Naive thymus-derived CD4-positive, alpha-beta T cell (primary cell): ENCODE measurements at places on chromosomes 3 and 15. TPM values are rescaled to one million over a fixed set of nuclear protein-coding genes. Genes with fewer than 3 reads are reported as not detected.

- H3K4me3 ChIP-seq = no peak overlapping the region
- no peaks in the 10 kb centered on the region for H3K27me3 ChIP-seq
- no peak for DNase-seq
- no peaks in the 10 kb centered on the region for H3K4me1 ChIP-seq
- no peak overlapping the region for H3K27ac ChIP-seq
- H3K36me3 ChIP-seq = no peaks in the 10 kb centered on the region
Measured at GRCh38 chr3:32755761-32756160, 62.0 kb upstream of the TRIM71 start.

DNA sequence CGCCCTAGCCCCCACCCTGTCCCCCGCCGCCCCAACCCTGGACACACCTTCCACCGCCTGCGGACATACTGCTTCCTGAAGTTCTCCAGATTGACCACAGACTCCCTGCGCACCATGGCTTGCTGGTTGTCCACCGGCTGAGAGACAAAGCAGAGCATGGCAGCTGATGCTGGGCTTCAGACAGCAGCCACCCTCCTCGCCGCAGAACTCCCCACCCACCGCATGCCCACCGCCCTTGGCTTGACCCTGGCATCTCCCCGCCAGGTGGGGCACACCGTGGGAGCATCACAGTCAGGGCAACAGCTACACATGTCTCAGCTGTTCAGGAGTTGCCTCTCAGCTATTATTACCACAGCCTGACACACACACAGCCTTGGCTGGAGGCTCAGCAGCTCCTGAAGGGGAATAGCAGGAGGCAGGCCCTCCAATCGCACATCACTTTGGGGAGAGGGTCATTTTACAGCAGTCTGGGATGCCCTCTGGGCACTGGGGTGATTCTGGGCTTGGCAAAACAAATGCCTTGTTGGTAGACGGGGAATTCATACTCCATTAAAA, 78.4 kb upstream of the HERC1 start:
- no peak overlapping the region for H3K27ac ChIP-seq
- no peak for DNase-seq
- H3K4me3 ChIP-seq = no peak overlapping the region
- no peaks in the 10 kb centered on the region for H3K36me3 ChIP-seq
- no peaks in the 10 kb centered on the region for H3K27me3 ChIP-seq

- no peaks in the 10 kb centered on the region for H3K36me3 ChIP-seq
- H3K27me3 ChIP-seq = no peaks in the 10 kb centered on the region
- H3K27ac ChIP-seq = peak overlapping the region; percentile 58
- no peaks in the 10 kb centered on the region for H3K4me1 ChIP-seq
Measured at GRCh38 chr3:179026636-179027035, 45.0 kb downstream of the ZMAT3 start.

DNA sequence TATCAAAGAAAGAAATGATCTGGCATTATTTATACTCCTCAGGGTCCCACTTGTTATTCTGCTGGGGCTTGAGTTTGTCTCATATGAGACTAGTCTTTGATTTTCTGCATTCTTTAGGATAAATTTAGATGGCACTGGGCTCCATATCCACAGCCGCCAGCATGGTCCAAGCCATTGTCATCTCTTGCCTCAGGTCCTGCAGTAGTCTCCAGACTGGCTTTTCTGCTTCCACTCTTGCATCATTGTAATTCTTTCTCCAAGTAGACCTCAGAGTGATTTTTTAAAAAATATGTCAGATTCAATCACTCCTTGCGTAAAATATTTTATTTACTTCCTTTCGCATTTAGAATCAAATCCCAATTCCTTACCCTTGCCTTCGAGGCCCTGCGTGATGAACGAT, 50.4 kb upstream of the ST3GAL6 start:
- no peaks in the 10 kb centered on the region for H3K4me1 ChIP-seq
- no peak for DNase-seq
- H3K27ac ChIP-seq = no peak overlapping the region
- no peak overlapping the region for H3K4me3 ChIP-seq
- no peaks in the 10 kb centered on the region for H3K36me3 ChIP-seq

GRCh38 chr3:29271475-29271874, 9.4 kb upstream of the RBMS3 start:
- no peaks in the 10 kb centered on the region for H3K27me3 ChIP-seq
- no peak for DNase-seq
- no peaks in the 10 kb centered on the region for H3K4me1 ChIP-seq

GRCh38 chr3:31661993-31662670, 129.4 kb downstream of the STT3B start:
- no peak for DNase-seq
- no peak overlapping the region for H3K4me3 ChIP-seq
- H3K27ac ChIP-seq = no peak overlapping the region
- H3K27me3 ChIP-seq = no peaks in the 10 kb centered on the region

DNA sequence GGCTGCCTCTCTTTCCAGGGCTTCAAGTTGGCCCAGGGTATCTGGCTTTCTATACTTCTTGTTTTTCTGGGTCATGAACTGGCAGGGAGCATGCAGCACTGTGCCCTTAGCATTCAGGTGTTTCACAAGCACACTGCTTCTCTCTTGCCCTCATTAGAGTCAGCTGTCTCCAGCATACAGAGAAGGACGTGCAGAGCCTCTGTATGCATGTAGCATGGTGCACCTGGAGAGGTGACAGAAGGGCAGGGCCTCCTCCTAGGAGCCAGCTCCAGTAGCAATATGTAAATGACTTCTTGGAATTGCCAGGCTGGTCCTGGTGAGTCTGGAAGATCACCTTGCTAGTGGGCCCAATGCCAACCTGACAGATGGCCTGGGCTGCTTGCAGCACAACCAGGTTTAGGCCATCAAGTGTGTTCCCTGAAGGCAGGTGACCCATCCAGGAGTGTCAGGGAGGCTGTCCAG, 44.8 kb upstream of the ATP2C1 start:
- peaks cover 8% of the 10 kb centered on the region for H3K4me1 ChIP-seq
- H3K36me3 ChIP-seq = no peaks in the 10 kb centered on the region
- H3K27ac ChIP-seq = no peak overlapping the region
- no peaks in the 10 kb centered on the region for H3K27me3 ChIP-seq
- H3K4me3 ChIP-seq = no peak overlapping the region

- H3K27me3 ChIP-seq = peaks cover 3% of the 10 kb centered on the region
- H3K4me1 ChIP-seq = peaks cover 3% of the 10 kb centered on the region
- H3K4me3 ChIP-seq = no peak overlapping the region
- no peaks in the 10 kb centered on the region for H3K36me3 ChIP-seq
- no peak for DNase-seq
- H3K27ac ChIP-seq = no peak overlapping the region
Measured at GRCh38 chr3:137771401-137772213, 7.5 kb downstream of the SOX14 start.

- H3K4me1 ChIP-seq = no peaks in the 10 kb centered on the region
- DNase-seq = no peak
- no peak overlapping the region for H3K27ac ChIP-seq
- H3K27me3 ChIP-seq = no peaks in the 10 kb centered on the region
Measured at GRCh38 chr3:170572665-170573253, 13.1 kb downstream of the SLC7A14 start.

DNA sequence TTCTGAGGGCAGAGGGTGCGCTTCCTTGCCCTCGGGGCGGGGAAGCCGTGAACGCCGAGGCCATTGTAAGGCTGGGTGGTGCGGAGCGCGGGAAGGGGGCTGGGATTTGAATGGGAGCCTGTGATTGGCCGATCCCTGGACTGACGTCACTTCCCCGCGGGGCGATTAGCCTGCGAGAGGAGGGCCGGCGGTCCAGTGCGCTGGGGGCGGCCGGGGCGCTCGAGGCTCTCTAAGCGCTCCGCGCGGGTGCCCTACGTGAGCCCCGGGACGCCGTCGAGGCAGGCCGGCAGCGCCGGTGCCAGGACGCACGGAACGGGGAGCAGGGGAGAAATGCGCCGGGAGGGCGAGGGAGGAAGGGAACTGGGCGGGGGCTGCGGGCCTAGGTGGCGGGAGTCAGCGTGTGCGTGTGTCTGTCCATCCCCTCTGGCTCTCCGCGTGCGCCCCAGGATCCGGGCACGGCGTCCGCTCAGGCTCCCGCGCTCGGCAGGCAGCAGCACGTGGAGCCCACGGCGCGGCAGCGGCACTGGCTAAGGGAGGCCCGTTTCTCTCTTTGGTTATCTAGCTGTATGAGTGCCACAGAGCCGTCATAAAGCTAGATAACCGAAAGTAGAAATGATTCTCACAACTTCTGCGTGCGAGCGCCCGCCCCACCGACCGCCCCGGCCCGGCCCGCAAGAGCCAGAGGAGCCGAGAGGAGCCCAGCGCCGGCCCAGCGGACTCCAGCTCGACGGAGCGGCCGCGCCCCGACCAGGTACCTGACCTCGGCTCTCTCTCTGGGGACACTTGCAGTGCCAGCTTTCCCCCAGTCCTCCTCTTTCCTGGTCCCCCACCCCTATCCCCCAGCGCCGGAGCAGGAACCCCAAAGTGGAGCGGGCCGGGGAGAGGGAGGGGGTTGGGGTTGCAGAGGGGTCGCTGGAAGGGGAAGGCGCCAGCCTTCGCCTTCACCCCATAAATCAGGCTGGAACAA, 33.1 kb upstream of the POLG start:
- no peaks in the 10 kb centered on the region for H3K4me1 ChIP-seq
- no peaks in the 10 kb centered on the region for H3K36me3 ChIP-seq
- H3K4me3 ChIP-seq = no peak overlapping the region
- no peak for DNase-seq

DNA sequence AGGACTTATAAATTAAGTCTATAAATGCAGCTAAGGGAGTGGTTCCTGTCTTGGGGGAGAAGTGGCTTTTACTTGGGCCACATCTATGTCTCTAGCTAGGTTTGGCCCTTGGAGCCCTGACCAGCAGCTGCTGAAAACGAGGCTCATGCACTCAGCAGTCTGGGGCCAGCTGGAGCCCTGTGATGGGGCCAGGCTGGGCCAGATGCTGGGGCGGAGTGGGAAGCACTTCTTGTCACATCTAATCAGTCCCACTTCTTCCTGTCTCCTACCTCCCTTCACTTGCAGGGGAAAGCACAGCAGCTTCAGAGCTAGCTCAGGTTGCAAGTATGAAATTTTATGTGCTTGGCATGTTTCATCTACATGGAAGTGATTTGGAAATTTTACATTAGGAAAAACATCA, 209.9 kb upstream of the ROPN1 start:
- H3K4me1 ChIP-seq = no peaks in the 10 kb centered on the region
- no peak overlapping the region for H3K27ac ChIP-seq
- no peaks in the 10 kb centered on the region for H3K27me3 ChIP-seq
- no peak for DNase-seq

- DNase-seq = no peak
- no peak overlapping the region for H3K4me3 ChIP-seq
- no peaks in the 10 kb centered on the region for H3K36me3 ChIP-seq
- no peak overlapping the region for H3K27ac ChIP-seq
Measured at GRCh38 chr3:144200466-144200865, 228.8 kb downstream of the DIPK2A start.

Gene ZNF774
- total RNA-seq = 1.5 TPM

Gene IL17RE
- total RNA-seq = 0.19 TPM

DNA sequence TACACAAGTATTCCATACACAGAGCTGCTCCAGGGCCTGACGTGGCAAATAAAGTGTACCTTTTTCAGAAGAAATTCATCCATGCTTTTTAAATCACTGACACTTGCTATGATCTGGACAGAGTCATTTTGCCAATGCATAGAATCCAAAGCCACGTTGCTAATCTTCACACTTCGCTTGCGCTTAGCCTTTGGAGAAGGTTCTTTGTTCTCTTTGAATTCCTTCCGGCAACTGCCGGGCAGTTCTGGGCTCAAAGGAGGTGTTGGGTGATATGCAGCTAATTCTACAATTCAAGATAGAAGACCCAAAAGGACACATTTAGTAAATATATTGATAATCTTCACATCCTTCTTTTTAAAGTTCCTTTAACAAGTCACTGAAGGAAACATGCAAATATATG, 69.9 kb downstream of the NR2E3 start:
- no peaks in the 10 kb centered on the region for H3K27me3 ChIP-seq
- no peak overlapping the region for H3K27ac ChIP-seq
- H3K4me1 ChIP-seq = no peaks in the 10 kb centered on the region
- no peak for DNase-seq
- no peak overlapping the region for H3K4me3 ChIP-seq

Gene EXOG
- 20.4 TPM for total RNA-seq

GRCh38 chr15:79113831-79114230, 23.3 kb upstream of the RASGRF1 start:
- no peaks in the 10 kb centered on the region for H3K36me3 ChIP-seq
- H3K27ac ChIP-seq = no peak overlapping the region
- H3K4me3 ChIP-seq = no peak overlapping the region
- no peaks in the 10 kb centered on the region for H3K4me1 ChIP-seq
- H3K27me3 ChIP-seq = no peaks in the 10 kb centered on the region

Gene TM6SF1
- 1.3 TPM for total RNA-seq

Gene CSPG5
- not detected for total RNA-seq

GRCh38 chr3:143016321-143016972, 15.1 kb downstream of the U2SURP start:
- H3K36me3 ChIP-seq = peaks cover 20% of the 10 kb centered on the region
- no peaks in the 10 kb centered on the region for H3K4me1 ChIP-seq
- no peaks in the 10 kb centered on the region for H3K27me3 ChIP-seq
- no peak overlapping the region for H3K27ac ChIP-seq

- no peaks in the 10 kb centered on the region for H3K27me3 ChIP-seq
- H3K36me3 ChIP-seq = no peaks in the 10 kb centered on the region
- H3K4me1 ChIP-seq = no peaks in the 10 kb centered on the region
- H3K4me3 ChIP-seq = no peak overlapping the region
- no peak for DNase-seq
Measured at GRCh38 chr3:28949580-28949979, 331.3 kb upstream of the RBMS3 start.

GRCh38 chr3:195872800-195873199, 35.6 kb downstream of the TNK2 start:
- no peak overlapping the region for H3K27ac ChIP-seq
- DNase-seq = no peak
- H3K4me1 ChIP-seq = no peaks in the 10 kb centered on the region
- H3K36me3 ChIP-seq = peaks cover 90% of the 10 kb centered on the region
- H3K4me3 ChIP-seq = no peak overlapping the region
- H3K27me3 ChIP-seq = no peaks in the 10 kb centered on the region

- DNase-seq = no peak
- peaks cover 32% of the 10 kb centered on the region for H3K4me1 ChIP-seq
- H3K36me3 ChIP-seq = no peaks in the 10 kb centered on the region
- H3K27ac ChIP-seq = no peak overlapping the region
- no peak overlapping the region for H3K4me3 ChIP-seq
Measured at GRCh38 chr15:64653757-64654156, 121.6 kb downstream of the RBPMS2 start.

DNA sequence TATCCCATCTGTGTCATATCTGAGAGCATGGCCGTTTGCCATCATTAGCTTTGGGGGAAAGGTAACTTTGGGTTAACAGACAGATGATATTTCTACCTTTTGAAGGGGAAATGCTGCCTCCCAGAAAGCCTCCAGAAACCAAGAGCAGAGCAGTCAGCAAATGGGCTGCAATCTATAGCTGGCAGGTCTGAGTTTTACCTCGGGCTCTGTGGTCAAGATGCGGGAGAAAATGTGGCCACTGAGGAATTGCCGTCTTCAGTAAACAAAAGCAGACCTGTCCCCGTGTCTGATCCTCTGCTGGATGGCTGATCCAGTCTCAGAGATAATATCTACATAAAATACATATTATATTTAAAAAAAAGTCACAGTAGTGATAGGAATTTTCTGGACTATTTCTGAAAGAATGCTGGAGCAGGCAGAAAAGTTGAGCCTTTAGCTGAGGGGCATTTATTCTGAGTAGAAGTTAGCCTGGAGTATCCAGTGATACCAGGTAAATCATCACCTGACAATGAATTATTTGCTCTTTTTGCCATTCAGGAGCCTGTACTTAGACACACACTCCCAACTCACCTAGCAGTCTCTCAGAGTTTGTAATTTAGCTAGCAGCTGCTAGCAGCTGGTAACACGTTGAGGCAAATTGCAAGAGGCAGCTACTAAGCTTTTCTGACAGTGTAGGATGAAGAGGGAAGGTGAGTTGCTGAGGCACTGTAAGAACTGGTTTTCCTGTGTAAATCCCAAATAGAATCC, 285.3 kb upstream of the RARB start:
- no peak overlapping the region for H3K27ac ChIP-seq
- no peaks in the 10 kb centered on the region for H3K27me3 ChIP-seq
- no peak overlapping the region for H3K4me3 ChIP-seq
- no peaks in the 10 kb centered on the region for H3K36me3 ChIP-seq
- no peaks in the 10 kb centered on the region for H3K4me1 ChIP-seq
